Inflammatory macrophage (primary cell): ENCODE measurements at places on chromosomes 4 and X.

DNA sequence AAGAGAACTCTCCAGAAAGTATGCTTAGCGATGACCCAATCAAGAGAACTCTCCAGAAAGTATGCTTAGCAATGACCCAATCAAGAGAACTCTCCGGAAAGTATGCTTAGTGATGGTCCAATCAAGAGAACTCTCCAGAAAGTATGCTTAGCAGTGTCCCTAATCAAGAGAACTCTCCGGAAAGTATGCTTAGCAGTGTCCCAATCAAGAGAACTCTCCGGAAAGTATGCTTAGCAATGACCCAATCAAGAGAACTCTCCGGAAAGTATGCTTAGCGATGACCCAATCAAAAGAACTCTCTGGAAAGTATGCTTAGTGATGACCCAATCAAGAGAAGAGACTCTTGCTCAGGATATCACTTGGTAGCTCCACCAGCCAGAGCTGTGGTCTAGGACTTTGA, 92.5 kb downstream of the AFAP1 start:
- no peak for DNase-seq

GRCh38 chr4:6591313-6591712, 16.3 kb downstream of the MAN2B2 start:
- DNase-seq, result no peak

DNA sequence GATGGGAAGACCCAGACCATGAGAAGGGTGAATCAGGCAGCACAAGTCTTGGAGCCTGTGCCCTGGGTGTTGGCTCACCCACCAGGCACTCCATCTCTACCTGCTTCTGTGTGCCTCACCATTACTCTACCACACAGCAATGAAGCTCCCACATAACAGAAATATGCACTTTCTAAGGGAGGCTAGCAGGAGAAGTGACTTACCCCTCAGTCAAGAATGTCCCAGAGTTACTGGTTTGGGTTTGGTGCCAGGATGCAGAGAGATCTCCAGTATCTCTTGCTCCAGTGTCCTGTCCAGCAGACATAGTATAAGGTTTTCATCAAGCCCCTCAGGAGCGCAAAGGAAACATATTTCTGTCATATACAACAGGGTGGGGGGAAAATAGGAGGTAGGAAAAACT, 11.3 kb upstream of the RAB40A start:
- DNase-seq, result no peak

- no peak for DNase-seq
These were observed 167.8 kb downstream of the RAB28 start for GRCh38 chr4:13316354-13316753.

DNA sequence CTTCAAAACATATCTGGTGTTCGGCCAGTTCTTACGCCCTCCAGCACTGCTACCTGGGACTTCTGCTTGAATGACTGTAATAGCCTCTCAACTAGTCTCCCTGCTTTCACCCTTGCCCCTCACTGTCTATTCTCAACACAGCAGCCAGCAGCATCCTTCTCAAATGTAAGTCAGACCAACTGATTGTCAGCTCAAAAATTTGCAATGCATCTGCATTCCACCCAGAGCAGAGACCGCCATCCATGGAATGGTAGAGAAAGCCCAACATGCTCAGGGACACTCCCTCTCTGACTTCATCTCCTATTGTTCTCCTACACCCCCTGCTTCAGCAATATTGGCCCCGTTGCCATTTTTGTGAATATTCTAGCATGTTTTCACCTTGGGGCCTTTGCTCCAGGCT, 5.9 kb downstream of the TLR7 start:
- no peak for DNase-seq

DNA sequence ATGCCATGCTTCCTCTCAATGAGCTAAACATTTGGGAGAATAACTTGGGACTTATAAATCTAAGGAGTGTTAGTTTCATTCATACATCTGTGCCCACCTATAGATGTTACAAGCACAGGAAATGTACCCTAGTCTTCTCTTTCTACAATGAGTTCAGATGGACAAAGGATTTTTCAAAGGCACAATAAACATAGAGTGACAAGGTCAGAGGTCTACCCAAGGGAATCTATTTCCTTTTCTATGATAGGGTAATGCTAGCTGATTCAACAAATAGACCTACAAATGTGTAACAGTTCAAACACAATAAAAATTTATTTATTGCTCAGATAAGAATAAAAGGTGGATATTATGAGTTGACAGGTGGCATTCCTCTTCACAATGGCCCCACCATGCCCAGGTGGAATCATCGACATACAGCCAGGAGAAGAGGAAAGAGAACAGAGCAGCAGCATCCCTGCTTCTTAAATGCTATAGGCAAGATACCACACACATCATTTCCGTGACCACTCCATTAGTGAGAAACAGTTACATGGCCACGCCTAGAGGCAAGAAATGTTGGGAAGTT, 421.8 kb downstream of the HNRNPD start:
- DNase-seq, result no peak

DNA sequence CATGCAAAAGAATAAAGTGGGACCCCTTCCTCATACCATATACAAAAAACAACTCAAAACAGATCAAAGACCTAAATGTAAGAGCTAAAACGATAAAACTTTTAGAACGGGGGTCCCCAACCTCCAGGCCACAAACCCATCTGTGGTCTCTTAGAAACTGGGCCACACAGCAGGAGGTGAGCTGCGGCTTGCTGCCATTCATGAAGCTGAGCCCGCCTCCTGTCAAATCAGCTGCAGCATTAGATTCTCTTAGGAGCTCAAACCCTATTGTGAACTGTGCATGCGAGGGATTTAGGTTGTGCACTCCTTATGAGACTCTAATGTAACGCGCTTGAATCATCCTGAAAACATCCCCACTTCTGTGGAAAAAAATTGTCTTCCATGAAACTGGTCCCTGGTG, 7.0 kb upstream of the GATA1 start:
- DNase-seq, result no peak
